Activated CD8-positive, alpha-beta T cell treated with anti-CD3 and anti-CD28 coated beads for 36 hours (primary cell): ENCODE measurements at places on chromosomes 1 and 21. TPM values are rescaled to one million over a fixed set of nuclear protein-coding genes. Genes with fewer than 3 reads are reported as not detected.
A peak's percentile ranks its signal among the peaks of the same experiment; 100 is the strongest.

DNA sequence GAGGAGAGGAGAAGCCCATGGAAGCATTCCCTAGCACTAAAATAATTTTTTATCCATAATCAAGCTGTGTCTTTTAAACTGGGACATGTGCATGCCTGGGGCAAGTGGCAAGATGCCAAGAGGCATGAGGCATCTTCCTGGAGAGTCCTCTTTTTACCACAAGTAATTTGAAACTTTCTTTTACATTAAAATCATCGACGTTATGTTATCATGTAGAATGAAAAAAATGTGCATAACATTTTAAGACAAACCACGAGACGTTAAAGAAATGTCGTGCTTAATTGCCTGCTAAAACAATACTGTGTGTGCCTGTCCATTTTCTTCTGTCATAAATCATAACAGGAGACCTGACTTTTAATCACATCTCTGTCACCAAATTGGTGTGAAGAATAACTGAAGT is 1.5 kb downstream of the STYXL2 start:
- DNase-seq, result peak; percentile 14

- peak; percentile 40 for DNase-seq
Measured at GRCh38 chr1:183580281-183580682, 10.0 kb downstream of the NCF2 start.

DNA sequence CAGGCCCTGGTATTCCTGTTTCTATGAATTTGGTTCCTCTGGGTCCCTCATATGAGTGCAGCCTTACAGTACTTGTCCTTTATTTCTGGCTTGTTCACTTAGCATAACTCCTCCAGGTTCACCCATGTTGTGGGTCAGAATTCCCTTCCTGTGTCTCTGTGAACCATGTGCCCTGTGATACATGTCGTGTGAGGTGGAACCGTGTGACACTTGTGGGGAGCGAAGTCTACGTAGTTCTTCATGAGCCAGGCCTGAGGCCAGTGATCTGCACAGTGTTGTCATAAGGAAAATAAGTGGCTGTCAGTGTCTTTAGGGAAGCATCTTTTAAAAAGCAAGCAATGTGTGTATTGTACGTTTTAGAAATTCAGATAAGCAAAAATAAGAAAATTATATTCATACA is 122.8 kb downstream of the GALNT2 start:
- DNase-seq, result no peak

DNA sequence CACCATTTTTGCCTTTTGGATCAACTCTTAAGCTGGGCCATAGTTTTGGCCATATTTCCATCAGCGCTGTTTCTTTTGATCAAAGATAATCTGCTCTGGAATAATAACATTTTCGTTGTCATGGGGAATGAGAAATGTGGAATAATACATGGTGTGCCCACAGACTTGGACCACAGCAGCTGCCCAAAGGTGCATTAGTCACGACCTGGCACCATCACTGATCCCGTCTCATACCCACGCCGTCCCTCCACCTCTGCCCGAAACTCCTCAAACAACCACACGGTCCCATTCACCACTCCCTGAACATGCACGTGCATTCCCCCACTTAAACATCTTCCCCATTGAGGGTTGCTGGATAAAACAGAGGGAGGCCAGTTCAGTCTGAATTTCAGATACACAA is 76.9 kb downstream of the SLC66A1 start:
- DNase-seq, result no peak

DNA sequence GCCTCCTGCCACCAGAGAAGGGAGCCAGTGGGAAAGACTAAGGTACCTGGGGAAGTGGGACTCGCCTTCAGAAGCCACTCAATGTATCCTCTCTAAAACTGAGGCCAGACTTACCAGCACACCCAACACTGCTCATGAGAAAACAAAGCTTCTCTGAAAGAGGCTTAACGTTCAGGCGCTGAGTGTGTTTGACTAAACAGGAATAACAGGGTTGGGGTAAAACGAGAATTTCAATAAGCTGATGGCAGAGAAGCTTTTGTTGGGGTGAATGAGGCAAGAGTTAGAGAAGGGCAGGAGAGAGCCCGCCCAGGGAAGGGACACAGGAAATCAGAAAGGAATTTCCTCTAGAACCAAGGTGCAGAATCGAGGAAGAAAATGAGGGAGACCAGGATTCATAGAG is 1.7 kb upstream of the SPRR3 start:
- DNase-seq, result no peak

DNA sequence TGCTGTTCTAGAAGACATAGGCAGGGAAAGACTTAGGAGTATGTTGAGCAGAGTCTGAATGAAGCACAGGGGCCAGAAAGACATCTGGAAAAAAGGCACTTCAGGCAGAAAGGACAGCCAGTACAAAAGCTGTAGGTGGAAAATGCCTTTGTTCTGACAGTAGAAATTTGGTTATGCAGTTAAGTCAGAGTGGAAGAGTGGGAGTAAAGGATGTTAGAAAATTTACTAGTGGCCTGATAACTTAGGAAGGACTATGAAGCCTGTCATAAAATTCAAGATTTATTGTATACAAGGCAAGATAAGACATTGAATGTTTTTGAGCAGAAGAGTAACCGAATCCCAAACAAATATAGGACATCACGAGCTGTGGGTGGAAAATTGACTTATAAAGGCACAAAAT is 987.9 kb downstream of the PLA2G4A start:
- no peak for DNase-seq

DNA sequence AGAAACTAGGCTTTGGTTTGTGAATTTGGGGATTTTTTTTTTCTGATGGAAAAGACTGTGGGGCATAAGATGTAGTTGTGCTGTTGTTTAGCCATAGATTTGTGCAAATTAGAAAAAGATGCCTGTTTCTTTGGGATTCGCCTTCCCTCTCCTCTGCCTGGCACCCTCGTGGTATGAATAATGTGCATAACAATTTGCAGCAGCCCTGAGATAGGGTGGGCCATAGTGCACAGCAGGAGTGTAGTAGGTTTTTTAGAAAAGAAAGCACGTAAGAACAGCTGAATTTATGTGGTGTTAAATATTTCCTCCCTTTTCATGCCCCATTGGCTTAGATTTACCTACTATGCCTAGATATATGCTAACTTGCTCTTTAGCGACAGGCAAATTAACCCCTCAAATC is 158.9 kb downstream of the PTGER3 start:
- no peak for DNase-seq

- no peak for DNase-seq
Measured at GRCh38 chr1:104768466-104768865, 1018.8 kb downstream of the AMY1C start.

- DNase-seq, result no peak
Measured at GRCh38 chr1:177200290-177200689, 29.5 kb downstream of the BRINP2 start.

DNA sequence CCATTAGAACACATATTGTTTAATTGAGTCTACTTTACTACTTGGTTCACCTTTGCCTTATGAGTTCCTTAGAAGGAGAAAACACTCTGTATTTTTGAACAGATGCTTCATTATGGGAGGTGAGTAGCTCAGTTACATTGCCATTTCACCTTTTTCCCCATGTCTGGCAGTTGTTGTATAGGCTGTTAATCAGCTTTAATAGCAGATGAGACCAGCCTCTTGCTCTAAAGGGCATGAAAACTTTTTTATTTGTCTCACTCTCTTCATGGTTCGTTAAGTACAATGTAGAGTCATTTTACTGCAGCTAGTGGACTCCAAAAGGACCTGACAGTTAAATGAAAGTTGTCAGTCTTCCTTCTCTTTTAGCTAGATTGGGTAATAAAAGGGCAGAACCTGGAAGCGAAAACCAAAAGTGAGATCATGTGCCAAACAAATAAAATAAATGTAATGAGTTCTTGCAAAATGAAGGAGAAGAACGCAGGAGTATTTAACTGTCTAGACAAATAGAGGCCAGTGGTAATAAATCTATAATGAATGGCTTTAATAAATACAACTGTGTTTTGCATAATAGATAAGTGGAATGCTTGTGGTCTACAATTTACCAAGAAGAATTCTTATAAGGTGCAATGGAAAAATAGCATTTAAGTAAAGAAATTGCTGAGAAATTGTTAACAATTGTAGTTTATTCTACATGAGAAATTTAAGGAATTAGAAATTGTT is 180.0 kb upstream of the NEGR1 start:
- no peak for DNase-seq

GRCh38 chr1:156499194-156499841 is 1.3 kb downstream of the MEF2D start:
- DNase-seq, result no peak

DNA sequence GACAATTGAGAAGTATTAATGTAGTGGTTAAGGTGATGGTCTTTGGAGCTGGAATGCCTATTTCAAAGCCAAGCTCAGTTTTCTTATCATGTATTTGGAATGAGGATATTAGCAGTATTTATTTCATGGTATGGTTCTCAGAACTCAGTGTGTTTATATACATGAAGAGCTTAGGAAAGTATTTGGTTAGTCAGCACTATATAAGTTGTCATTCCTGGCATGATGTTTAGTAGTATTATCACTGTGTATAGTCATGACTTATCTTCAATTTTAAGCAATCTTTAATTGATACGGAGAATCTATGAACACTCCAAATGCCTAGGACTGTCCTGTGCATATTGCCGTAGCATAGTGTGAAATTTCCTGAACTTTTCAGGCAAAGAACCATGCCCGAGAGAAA is 501.9 kb upstream of the USP24 start:
- no peak for DNase-seq

GRCh38 chr21:45364468-45365185 is 40.3 kb upstream of the COL18A1 start:
- no peak for DNase-seq

GRCh38 chr1:207362962-207363860 is 41.7 kb downstream of the CD55 start:
- DNase-seq, result peak; percentile 45

- no peak for DNase-seq
Measured at GRCh38 chr1:29465755-29466154, 229.4 kb downstream of the PTPRU start.

GRCh38 chr21:46319186-46319585 is 4.5 kb downstream of the C21orf58 start:
- DNase-seq, result no peak

GRCh38 chr1:184563308-184563707 is 176.5 kb downstream of the C1orf21 start:
- DNase-seq, result no peak

- no peak for DNase-seq
Measured at GRCh38 chr1:208052135-208052534, 141.2 kb upstream of the CD34 start.

GRCh38 chr1:107277022-107277421 is 136.2 kb downstream of the NTNG1 start:
- DNase-seq, result peak; percentile 13

GRCh38 chr1:211526101-211526500 is 34.1 kb upstream of the RD3 start:
- DNase-seq, result no peak

PLA2G2D gene
- total RNA-seq, result not detected

NSL1 gene
- total RNA-seq, result 29.6 TPM

C1orf185 gene
- total RNA-seq, result not detected

NUF2 gene
- total RNA-seq, result 49.9 TPM

DCDC2B gene
- not detected for total RNA-seq

LAPTM5 gene
- 237 TPM for total RNA-seq

MX1 gene
- total RNA-seq, result 40.0 TPM

ATP6V1G3 gene
- total RNA-seq, result not detected

GREM2 gene
- total RNA-seq, result not detected

ITLN2 gene
- not detected for total RNA-seq

SPRTN gene
- 7.7 TPM for total RNA-seq

NEK2 gene
- 30.0 TPM for total RNA-seq

DDR2 gene
- 0.31 TPM for total RNA-seq

PLEKHO1 gene
- 19.0 TPM for total RNA-seq

SYCP1 gene
- not detected for total RNA-seq

WNT2B gene
- not detected for total RNA-seq
